Stimulated activated CD4-positive, alpha-beta T cell treated with anti-CD3 and anti-CD28 coated beads, Interleukin-2, amount 100 ng/mL, for 48 hours (primary cell): ENCODE measurements at places on chromosomes 13 and 19.

DNA sequence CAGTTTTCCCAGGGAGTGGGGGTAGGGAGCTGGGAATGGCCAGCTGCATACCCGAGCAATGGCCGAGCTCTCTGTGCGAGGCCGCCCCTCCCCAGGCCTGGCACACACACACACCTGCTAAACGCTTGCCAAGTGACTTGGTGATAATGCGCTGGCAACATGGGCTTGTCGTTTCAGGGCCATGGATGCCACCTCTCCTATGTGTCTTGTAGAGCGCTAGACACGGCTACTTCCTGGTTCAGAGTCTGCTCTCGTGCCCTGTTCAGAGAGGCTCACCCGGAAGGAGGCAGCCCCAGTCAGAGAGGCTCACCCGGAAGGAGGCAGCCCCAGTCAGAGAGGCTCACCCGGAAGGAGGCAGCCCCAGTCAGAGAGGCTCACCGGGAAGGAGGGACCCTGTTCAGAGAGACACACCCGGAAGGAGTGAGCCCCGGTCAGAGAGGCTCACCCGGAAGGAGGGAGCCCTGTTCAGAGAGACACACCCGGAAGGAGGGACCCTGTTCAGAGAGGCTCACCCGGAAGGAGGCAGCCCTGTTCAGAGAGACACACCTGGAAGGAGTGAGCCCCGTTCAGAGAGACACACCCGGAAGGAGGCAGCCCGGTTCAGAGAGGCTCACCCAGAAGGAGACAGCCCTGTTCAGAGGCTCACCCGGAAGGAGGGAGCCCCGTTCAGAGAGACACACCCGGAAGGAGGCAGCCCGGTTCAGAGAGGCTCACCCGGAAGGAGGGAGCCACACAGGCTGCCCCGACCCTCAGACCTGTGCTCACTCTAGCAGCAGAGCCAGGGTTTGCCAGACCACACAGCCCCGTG, 4.2 kb downstream of the ADPRHL1 start:
- no peak for DNase-seq

DNA sequence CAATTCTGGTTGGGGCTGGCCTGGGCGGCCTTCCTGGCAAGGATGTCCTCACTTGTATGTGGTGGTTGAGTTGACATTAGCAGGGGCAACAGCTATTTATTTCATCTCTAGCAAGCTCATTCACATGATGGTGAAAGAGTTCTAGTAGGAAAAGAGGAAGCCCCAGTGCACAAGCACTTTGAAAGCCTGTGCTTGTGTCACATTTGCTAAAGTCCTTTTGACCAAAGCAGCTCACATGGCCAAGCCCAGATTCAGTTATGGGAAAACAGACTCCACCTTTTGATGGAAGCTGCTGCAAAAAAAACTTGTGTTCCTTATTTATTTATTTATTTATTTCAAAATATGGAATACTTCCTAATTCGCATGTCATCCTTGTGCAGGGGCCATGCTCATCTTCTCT, 17.2 kb downstream of the GTF2F2 start:
- no peak for DNase-seq

DNA sequence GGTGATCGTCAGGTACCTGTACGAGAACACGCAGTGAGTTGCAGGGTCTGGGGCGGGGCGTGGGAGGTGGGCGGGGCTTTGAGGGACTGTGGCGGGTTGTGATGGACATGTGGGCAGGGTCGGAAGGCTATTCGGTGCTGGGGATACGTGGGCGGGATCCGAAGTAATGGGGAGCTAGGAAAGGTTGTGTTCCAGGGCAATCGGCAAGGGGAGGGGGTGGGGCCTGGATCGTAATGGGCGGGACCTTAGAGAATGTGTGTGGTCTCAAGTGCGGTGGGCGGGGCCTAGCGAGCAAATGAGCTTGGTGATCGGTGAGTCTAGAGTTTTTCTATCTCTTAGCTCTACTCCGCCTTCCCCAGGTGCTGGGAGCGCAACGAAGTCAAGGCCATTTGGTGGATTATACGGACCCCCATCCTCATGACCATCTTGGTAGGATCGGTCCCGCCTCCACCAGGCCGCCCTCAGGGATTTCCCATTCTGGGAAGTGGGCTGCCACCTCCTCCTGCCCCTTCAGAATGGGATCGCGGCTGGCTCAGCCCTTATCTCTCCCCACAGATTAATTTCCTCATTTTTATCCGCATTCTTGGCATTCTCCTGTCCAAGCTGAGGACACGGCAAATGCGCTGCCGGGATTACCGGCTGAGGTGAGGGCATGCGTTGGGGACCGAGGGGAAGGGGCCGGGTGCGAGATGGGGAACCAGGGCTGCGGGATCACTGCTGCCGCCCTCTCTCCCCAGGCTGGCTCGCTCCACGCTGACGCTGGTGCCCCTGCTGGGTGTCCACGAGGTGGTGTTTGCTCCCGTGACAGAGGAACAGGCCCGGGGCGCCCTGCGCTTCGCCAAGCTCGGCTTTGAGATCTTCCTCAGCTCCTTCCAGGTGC, 9.6 kb downstream of the GIPR start:
- DNase-seq = peak; percentile 82

GRCh38 chr13:93794197-93794885, 567.7 kb downstream of the GPC6 start:
- DNase-seq = peak; percentile 41

DNA sequence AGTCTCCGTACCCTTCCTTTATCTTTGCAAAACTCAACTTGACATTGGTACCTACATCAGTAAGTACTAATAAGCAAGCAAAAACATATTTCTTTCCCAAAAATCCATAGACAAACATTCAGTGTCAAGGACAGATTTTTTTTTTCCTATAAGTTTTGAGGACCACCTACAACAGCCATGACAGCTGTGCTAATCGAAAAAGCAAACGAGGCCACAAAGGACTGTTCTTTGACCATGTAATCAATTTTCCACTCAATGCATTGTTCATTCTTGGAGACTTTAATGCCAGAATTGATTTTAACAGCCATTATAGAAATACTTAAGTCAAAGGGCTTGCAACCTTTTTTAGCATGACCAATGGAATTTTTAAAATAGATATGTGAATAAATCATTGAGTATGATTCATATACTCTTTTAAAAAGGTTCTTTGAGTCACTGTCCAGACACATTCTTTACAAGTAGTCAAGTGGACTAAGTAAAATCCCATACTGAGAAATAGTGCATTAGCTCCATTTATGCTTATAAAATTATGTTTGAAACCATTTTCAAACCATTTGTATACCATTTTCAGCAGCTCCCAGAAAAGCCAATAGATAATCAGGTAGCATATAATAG, 323.9 kb downstream of the MZT1 start:
- no peak for DNase-seq

DNA sequence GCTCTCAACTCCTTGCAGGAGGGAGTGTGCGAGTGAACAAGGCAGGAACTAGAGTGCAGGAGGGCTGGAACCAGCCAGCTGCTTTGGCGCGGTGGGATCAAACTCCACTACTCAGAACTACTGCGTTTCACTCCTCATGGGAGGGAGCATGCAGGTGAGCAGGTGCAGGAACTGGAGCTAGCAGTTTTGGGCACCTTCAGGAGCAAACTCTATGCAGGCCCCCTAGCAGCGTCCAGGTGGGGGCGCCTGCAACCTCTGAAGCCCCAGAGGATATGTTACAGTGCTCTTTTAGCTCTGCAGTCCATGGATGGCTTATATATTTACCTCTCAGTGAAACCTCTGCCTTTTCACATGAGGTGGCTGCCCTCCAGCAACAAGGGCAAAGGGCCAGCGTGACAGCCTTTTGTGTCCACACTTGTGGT, 1303.4 kb downstream of the PCDH9 start:
- DNase-seq = no peak

DNA sequence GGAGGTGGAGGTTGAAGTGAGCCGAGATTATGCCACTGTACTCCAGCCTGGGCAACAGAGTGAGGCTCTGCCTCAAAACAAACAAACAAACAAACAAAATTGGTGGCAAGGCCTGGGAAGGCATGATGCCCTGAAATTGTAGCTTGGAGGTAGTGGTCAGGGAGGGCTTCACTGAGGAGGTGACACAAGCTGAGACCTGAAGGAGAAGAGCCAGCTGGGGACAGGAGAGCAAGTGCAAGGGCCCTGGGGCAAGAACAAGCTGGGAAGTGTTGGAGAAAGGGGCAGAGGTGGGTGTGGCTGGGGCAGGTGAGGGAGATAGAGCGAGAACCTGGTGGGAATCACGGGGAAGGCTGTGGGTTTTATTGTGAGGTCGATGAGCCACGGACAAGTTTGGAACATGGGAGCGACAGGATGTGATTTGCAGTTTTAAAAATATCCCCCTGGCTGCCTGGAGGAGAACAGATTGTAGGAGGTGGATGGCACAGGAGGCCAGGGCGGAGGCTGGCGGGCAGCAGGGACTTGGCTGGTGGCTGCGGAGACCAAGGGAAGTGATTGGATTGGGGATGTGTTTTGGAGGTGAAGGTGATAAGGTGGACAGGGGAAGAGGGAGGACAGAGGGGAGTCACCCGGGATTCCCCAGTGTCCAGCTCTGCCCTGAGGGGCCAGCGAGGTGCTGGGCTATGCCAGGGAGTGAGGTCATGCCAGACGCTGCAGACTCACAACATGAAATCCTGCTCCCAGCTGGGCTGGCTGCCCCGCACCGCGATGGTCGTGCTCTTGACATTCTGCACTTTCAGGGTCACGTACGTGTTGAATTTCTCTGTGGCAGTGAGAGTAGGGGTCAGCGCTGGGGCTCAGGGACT, 14.0 kb downstream of the UNC13A start:
- DNase-seq = no peak

DNA sequence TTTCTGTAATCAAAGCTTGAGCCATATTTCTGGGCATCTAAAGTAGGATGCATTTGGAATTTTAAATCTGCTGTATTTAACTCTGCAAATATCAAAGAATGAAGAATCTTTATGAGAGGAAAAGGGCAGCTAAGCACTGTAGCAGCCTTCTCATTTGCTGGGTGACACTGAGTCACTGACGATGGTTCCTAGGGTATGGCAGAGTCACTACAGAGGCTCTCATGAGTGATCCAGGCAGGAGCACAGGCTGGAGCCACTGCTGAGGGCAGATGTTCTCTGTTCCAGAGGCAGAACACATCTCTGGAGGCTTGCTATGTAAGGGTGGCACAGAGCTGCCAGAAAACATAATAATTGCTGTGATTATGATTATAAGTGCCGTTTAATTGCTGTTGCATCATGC, 340.7 kb upstream of the HTR2A start:
- no peak for DNase-seq

- no peak for DNase-seq
Observed at GRCh38 chr19:48396016-48396823, 2.8 kb downstream of the GRIN2D start.

DNA sequence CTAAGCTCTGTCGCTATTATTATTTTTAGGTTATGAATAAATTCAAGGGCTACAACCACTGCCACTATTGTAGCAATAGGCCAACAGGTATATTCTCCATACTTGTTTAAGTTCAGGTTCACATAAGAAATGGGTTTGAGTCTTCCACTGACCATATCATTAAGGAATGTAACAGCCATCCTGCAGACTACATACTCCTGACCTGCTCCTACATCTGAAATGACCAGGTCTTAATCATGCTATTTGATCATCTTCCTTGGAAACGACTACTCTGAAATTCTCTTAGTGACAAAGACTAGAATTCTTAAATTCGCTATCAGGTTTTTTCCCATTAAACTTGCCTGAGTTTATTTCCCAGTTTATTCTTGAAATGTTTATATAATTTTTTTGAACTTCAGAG, 66.8 kb downstream of the IPO5 start:
- DNase-seq = no peak

DNA sequence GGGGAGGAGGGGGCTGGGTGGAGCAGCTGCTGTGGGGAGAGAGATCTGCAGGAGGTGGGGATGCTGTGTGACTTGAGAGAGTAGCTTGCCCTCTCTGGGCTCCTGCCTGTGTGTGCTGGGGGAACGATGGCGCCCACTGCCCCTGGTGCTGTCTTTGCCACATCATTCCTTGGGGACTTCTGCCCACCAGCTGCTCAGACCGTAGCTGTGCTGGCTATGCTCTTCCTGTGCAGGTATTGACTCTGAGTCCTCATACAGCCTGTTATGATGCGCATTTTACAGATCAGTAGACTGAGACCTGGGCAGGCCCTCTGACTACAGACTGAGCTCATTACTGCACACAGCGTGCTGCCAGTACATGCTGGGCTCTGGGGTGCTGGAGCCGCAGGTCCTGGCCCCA, 51.1 kb downstream of the DNM2 start:
- no peak for DNase-seq

- no peak for DNase-seq
Observed at GRCh38 chr19:18899624-18900560, 3.9 kb upstream of the CERS1 start.

DNA sequence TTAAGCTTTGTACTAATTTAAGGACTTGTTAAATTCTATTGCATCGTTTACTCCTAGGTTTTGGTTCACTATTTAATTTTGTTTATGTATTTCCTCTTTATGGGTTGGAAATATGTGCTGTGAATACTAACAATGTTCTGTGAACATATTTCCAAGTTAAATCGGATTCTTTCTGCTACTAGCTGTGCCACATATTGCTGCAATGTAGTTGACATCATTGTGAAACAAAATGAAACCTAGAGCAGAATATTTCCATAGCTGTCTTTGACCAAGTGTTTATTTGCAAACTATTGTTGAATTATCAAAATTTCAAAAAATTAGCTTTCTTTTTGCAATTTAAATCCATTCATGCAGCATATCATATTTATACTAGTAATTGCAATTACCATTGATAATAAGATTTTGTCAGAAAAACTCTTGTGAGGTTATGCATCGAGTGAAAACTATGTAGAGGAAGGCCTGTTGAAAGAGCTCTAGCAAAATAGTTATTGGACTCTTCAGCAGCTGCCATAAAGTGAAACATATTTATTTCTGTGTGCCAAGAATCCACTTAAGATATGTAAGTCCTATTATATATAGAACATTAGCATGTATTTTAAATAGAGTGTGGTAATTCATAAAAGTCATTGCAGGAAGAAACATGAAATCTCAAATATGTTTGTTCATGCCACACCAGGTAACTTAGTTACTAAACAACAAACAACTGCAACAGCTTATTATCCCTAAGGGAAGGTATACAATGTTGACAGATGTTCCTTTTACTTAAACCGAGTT, 575.1 kb downstream of the SLITRK6 start:
- DNase-seq = no peak

GRCh38 chr19:1089891-1090290, 5.3 kb downstream of the POLR2E start:
- no peak for DNase-seq

DNA sequence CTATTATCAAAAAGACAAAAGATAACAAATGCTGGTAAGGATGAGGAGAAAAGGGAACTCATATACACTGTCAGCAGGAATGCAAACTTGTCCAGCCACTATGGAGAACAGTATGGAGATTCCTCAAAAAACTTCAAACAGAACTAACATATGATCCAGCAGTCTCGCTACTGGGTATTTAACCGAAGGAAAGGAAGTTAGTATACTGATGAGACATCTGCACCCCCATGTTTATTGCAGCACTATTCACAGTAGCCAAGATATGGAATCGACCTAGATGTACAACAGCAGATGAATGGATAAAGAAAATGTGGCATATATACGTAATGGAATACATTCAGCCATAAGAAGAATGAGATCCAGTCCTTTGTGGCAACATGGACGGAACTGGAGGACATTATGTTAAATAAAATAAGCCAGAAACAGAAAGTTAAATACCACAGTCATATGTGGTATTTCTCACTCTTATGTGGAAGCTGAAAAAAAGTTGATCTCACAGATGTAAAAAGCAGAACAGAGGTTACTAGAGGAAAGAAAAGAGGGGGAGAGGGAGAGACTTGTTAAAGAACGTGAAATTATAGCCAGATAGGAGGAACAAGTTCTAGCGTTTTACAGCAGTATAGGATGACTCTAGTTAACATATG, 83.2 kb downstream of the RUBCNL start:
- no peak for DNase-seq

GRCh38 chr13:28714651-28715050, 4.1 kb downstream of the SLC46A3 start:
- DNase-seq = no peak
